ENCODE measurements at places on chromosomes 7 and 10.

- no peak for DNase-seq
Measured at GRCh38 chr7:2660359-2661095, 27.5 kb upstream of the AMZ1 start.

GRCh38 chr10:101092881-101093354, 31.1 kb downstream of the KAZALD1 start:
- DNase-seq, result no peak

GRCh38 chr7:1027242-1028043, 16.9 kb upstream of the GPR146 start:
- DNase-seq, result no peak

GRCh38 chr7:45627691-45628456, 53.7 kb downstream of the ADCY1 start:
- no peak for DNase-seq

DNA sequence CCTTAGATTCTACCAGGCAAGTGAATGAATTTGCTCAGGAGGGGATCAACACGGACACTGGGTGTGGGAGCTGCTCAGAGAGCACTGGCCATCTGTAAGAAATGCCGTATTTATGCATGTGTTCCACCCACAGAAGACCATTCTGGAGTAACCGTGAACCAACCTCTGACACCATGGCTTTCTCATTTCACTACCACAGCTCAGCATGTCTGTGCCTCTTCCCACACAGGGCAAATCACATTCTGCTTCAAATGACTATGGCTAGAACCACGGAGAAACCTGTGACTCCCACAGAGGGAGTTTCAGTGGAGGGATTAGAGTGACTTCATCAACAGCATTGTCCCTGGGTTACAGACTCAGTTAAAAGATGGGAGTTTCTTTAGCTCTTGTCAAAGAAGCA, 893.4 kb downstream of the XPNPEP1 start:
- no peak for DNase-seq

- no peak for DNase-seq
Measured at GRCh38 chr10:126955396-126955795, 50.2 kb downstream of the DOCK1 start.

GRCh38 chr10:122550983-122551382, 9.6 kb upstream of the DMBT1 start:
- DNase-seq, result no peak

- no peak for DNase-seq
Measured at GRCh38 chr10:59098831-59099452, 77.5 kb upstream of the PHYHIPL start.

DNA sequence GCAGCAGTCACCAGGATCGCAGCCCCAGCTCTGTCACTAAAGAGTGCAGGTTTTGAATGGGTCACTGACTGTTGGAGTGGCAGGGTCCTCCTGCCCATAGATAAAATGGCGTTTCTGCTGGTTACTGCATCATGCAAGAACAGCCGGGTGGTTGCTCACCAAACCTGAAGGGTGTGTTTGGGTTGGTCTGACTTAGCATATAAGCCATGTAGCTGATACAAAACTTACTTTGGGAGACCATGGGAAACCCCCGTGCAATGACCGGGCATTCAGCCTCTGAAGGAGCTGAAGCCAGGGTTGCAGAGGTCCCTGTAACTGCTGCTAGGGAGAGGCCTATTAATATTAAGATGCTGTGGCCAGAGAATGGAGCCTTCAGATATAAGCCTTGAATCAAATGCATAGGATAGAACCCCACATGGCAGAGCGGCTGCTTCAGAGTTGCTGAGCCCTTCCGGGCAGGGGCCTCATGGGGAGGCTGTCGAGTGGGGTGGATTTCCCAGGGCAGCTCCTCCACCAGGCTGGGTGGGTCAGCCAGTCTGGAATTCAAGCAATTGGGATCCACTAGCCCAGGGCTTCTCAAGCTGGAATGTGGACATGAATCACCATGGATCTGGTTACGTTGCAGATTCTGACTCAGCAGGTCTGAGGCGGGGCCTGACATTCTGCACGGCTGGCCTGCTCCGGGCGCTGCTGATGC, 70.9 kb upstream of the CTBP2 start:
- no peak for DNase-seq

- DNase-seq, result no peak
Measured at GRCh38 chr10:7969623-7970022, 84.9 kb upstream of the GATA3 start.

DNA sequence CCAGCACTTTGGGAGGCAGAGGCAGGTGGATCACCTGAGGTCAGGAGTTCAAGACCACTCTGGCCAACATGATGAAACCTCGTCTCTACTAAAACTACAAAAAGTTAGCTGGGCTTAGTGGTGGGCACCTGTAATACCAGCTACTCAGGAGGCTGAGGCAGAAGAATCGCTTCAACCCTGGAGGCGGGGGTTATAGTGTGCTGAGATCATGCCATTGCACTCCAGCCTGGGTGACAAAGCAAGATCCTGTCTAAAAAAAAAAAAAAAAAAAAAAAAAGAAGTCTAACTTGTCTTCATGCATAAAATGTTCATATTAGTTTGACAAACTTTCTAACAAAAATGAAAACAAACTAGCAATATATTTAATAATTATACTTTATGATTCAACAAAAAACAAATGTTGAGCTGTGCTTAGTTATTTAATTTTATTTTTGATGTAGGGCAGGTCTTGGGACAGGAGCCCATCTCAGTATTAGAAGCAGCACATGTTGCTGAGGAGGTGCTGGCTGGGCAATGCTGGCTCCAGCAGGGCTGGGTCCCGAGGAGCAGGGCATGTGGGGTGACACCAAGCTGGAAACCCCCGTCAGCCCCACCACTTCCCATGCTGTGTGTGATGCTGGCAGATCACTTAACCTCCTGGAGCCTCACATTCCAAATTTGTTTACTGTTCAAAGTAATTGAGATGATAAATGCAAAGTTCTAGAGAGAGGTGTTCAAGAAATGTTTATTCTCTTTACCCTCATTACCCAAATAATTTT, 335.3 kb upstream of the KLF6 start:
- no peak for DNase-seq

GRCh38 chr10:30980951-30981616, 50.6 kb downstream of the ZNF438 start:
- no peak for DNase-seq

GRCh38 chr10:86732771-86733170, 23.6 kb upstream of the BMPR1A start:
- DNase-seq, result no peak

DNA sequence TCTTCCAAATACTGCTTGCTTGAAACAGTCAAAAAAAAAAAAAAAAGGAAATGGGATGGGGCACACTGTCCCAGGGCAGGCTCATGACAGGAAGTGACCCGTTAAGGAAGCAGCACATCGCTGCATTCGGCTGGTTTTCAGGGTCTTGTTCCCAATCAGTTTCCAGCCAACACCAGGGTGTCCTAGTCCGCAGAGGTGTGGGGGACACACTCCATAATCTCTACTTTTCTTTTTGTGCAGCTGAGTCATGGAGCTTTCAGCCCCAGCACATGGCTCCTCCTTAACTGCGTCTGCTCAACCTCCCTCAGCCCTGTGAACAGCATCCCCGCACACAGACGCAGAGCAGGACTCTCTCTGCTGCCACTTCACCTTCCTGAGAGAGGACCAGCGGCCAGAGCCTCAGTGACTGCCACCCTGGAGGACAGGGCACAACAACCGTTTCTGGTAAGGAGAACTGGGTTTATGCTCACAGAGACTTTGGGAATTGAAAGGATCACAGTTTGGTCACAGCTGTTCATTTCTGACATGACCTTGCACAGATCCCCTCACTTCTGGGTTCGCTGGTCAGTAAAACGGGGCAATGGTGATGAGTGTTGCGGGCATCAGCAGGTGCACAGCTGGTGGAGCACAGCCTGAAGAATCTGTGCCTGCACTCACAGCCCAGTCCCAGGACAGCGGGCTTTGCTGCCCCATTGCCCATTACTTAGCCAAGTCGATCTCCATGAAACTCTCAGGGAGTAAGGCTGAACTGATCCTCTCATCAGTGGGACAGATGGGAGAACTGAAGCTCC, at the start of gene GIMAP5:
GIMAP5 (plus strand) TSS at position 154 of the 791 bp plus-strand sequence. CDS start 3,467 bp downstream, outside the sequence.
- peak; percentile 62 for DNase-seq

- DNase-seq, result no peak
Measured at GRCh38 chr10:17662193-17663138, 18.5 kb downstream of the STAM start.

- peak; percentile 63 for DNase-seq
Measured at GRCh38 chr10:30359373-30360206, 10.5 kb upstream of the MTPAP start.

GRCh38 chr7:127979113-127979727, 52.0 kb downstream of the LRRC4 start:
- DNase-seq, result no peak

DNA sequence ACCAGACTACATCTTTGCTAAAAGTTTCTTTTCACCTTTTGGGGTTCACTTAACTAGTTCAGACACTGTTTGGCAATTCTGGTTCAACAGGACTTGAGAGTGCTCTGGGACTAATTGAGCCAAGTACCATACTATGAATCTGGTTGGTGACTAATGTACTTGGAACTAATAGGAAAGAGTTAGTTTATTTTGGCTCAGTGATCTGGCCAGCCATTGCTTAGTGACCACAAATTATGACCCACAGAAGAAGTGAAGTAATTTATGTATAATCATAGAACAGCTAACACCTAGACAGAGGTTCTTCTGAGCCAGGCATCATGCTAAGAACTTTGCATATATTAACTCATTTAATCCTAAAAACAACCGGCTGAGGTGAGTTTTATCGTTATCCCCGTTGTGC, 126.5 kb upstream of the JCAD start:
- DNase-seq, result no peak

DNA sequence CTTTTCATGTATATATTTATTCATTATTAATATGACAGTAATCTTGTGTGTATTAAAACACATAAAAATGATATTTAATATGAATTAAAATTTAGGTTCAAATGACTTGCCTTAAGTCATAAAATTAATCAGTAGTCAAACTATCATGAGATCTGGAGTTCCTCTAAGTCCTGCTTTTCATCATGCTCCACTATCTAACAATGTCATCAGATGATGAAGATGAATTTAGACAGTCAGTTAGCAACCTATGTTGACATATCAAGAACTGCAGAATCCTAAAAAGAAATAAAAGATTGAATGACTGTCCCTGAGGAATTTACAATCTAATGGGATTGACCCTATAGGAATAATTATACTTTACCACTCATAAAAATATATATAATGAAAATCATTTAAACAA, 7.1 kb downstream of the CABCOCO1 start:
- DNase-seq, result no peak

All from activated CD8-positive, alpha-beta memory T cell treated with anti-CD3 and anti-CD28 coated beads, Interleukin-2, amount 50 U/mL, for 4 hours (primary cell).